ENCODE measurements at places on chromosomes 1 and 21. TPM values are rescaled to one million over a fixed set of nuclear protein-coding genes. Genes with fewer than 3 reads are reported as not detected.

FCRLA gene
- 0.30 TPM for total RNA-seq

HTR6 gene
- total RNA-seq, result not detected

FYB2 gene
- total RNA-seq, result 0.32 TPM

STYXL2 gene
- not detected for total RNA-seq

ALX3 gene
- not detected for total RNA-seq

S100B gene
- 8.2 TPM for total RNA-seq

COL6A1 gene
- 39.8 TPM for total RNA-seq

LDLRAD1 gene
- not detected for total RNA-seq

S100A4 gene
- total RNA-seq, result 41.8 TPM

LIPI gene
- total RNA-seq, result not detected

DCDC2B gene
- total RNA-seq, result not detected

PLEKHA6 gene
- 84.5 TPM for total RNA-seq

RGSL1 gene
- not detected for total RNA-seq

TNFRSF9 gene
- total RNA-seq, result 0.17 TPM

PEAR1 gene
- total RNA-seq, result 3.5 TPM

CDC7 gene
- 3.5 TPM for total RNA-seq

TMEM269 gene
- 0.10 TPM for total RNA-seq

RAB3B gene
- total RNA-seq, result 3.6 TPM

CASQ2 gene
- 0.22 TPM for total RNA-seq

FAM163A gene
- total RNA-seq, result 0.10 TPM

BSND gene
- total RNA-seq, result not detected

KCNH1 gene
- total RNA-seq, result 0.64 TPM

NBPF10 gene
- 1.9 TPM for total RNA-seq

CD1B gene
- total RNA-seq, result not detected

NKAIN1 gene
- total RNA-seq, result 0.20 TPM

ARHGAP29 gene
- total RNA-seq, result 8.6 TPM

SUSD4 gene
- total RNA-seq, result 0.37 TPM

IFI6 gene
- total RNA-seq, result 18.0 TPM

CR1L gene
- total RNA-seq, result not detected

MATN1 gene
- not detected for total RNA-seq

HPCAL4 gene
- 0.07 TPM for total RNA-seq

ADAM30 gene
- total RNA-seq, result not detected

AMY1C gene
- not detected for total RNA-seq

DDR2 gene
- 7.6 TPM for total RNA-seq
